Panc1 (cell line): ENCODE measurements at places on chromosomes 12 and 14. TPM values are rescaled to one million over a fixed set of nuclear protein-coding genes. Genes with fewer than 3 reads are reported as not detected.

DNA sequence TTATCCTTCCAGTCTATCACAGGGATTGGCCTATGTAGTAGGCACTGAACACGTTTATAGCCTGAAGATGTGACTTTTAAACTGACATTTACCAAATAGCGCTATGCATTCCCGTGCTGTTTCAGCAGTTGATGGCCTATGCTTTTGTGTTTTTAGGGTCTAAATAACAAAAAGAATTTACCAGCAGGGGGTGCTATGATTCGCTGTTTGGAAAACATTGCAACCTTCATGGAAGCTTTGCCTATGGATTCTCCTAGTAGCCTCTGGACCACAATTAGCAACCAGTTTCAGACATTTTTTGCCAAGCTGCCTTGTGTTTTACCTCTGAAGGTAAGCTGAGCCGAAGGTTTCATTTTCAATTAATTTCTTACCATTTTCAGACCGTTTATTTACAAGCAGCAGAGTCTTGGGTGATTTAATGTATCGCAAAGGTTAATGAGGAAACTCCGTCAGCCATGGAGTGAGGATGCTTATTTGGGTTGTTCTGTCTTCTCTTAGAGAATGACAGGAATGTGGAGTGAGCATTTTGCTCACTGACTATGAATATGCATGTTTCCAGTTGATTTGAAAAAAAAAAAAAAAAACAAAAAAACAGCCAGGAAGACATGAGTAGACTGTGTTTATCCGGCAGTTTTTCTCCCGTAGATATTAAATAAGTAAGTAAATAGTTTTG lies 133.1 kb downstream of the PRIMA1 start:
- peak; percentile 27 for DNase-seq

DNA sequence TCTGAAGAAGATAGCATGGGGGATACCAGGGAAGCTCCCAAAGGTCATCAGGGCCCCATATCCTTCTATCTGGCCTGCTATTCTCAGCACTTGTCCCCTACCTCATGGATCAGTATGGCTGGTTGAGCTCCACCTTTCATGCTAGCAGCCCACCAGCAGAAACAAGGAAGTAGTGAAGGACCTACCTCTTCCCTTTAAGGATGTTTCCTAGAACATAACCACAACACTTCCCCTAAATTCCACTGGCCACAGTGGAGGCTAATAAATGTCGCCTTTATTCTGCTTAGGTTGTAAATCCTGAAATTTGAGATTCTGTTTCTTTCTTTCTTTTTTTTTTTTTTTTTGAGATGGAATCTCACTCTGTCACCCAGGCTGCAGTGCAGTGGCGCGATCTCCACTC lies 128.6 kb upstream of the PARP11 start:
- DNase-seq: no peak

MGST1 gene
- 8.8 TPM for total RNA-seq

DNA sequence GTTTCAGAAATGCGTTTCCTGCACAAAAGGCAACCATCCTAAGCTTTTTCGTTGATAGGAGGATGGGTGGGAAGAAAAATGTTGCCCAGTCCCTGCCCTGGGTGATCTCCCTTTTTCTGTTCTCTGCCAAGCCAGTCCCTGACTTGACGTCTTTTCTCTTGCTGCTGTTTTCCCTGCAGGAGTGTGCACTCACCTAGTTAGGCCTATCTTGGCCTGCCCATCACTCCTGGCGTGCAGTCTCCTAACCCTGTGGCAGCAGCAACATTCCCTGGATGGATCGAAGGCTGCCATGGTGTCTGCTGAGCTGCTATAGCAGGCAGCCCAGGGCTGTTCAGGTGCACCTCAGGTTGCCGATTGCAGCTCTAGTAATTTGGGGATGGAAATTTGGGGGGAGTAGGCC lies 1.2 kb downstream of the UNC119B start:
- DNase-seq: no peak

GRCh38 chr12:116122628-116123027 lies 154.9 kb downstream of the MED13L start:
- no peak for DNase-seq

GRCh38 chr12:103513875-103514274 lies 18.1 kb upstream of the C12orf42 start:
- no peak for DNase-seq

DNA sequence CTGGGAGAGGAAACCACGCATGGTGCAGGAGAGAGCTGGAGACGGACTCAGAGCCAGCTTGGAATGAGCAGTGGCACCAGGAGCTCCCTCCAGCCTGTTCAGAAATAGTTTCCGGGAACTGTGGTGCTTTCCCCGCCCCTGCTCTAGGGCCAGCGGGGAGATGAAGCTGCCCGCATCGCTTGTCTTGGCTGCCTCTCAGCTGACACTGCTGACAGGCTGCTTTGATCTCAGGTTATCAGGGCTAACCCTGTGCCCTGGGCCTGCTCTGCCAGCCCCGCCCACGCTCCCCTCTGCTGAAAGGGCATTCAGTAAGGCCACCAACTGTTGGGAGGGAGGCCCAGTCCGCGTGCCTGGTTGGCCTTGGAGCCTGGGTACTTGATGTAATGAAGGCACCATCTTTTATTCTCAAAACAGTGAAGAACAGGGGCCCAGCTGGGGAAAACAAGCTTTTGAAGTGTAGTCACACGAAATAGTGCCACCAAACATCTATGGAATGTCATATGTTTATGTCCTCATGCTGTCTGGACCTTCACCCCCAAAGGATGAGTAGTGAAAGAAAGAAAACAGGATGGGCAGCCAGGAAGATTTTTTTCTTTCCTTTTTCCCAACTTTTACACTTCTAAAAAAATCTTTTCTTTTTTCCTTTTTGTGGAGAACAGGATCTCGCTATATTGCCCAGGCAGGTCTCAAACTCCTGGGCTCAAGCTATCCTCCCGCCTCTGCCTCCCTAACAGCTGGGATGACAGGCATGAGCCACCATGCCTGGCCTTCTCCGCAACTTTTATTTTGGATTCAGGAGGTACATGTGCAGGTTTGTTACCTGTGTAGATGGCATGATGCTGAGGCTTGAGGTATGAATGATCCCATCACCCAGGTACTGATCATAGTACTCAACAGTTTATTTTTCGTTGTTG lies 115.9 kb upstream of the TBX3 start:
- DNase-seq: no peak

GRCh38 chr14:92668276-92668973 lies 80.0 kb downstream of the LGMN start:
- no peak for DNase-seq

GRCh38 chr14:102217987-102218421 lies 78.3 kb downstream of the WDR20 start:
- DNase-seq: no peak

GRCh38 chr14:71473843-71474242 lies 458.4 kb upstream of the RGS6 start:
- DNase-seq: no peak
